ENCODE measurements at places on chromosomes 3 and 15.

DNA sequence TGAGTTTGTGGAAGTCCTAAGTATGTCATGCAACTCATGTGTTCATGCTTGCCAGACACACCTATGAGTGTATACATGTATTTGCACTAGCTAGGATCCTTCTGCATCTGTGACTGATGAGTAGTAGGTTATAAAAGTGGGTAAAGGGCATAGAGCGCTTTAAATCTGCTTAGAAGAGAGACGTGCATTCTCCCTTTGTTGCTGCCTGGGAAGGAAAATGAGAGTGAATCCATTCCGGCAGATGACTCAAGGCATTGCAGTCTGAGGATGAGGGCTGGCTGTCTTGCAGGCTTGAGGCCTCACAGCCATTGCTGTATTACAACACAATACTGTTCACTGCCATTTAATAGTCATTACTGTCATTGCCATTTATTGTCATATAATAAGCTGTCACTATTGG is 120.8 kb upstream of the UMPS start:
- no peak for DNase-seq

DNA sequence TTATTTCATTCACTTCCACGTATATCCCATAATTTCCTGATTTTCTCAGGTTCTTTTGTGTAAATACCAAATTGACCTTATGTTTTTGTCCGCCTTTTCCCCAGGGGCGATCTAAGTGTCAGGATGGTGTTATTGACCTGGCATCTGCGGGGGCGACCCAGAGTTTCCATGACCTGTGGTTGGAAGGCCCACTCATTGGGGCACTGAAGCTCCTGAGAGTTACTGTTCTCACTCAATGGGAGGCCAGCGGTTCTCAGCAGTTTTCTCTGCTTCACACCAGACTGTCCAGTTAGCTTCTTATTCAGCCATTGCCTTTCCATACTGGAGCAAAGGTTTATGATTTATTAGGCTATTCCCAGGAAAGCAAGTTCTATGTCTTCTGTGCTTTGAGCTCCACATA is 53.3 kb downstream of the B3GALNT1 start:
- no peak for DNase-seq

GRCh38 chr3:17894434-17895060 is 152.1 kb upstream of the TBC1D5 start:
- DNase-seq, result no peak

DNA sequence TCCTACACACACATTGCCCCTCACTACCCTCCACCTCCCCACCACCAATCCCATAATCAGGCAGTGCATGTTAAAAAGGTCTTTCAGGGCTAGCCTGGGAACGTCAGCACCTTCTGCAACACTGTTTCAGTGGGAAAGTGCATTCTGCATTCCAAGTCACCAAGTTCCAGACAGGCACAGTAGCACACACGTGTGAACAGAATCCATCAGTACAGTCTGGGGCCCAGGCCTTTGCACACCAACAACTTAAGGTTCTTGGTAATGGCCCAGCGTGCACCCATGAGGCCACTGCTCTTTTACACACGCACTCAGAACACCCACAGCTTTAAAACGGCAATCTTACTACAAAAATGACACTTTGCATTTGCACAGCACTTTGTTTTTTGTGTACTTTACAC is 1.2 kb downstream of the ANXA2 start:
- DNase-seq, result no peak

GRCh38 chr3:36959821-36960220 is 15.0 kb upstream of the TRANK1 start:
- DNase-seq, result no peak

- DNase-seq, result no peak
Observed at GRCh38 chr3:39587113-39587512, 119.6 kb downstream of the MOBP start.

DNA sequence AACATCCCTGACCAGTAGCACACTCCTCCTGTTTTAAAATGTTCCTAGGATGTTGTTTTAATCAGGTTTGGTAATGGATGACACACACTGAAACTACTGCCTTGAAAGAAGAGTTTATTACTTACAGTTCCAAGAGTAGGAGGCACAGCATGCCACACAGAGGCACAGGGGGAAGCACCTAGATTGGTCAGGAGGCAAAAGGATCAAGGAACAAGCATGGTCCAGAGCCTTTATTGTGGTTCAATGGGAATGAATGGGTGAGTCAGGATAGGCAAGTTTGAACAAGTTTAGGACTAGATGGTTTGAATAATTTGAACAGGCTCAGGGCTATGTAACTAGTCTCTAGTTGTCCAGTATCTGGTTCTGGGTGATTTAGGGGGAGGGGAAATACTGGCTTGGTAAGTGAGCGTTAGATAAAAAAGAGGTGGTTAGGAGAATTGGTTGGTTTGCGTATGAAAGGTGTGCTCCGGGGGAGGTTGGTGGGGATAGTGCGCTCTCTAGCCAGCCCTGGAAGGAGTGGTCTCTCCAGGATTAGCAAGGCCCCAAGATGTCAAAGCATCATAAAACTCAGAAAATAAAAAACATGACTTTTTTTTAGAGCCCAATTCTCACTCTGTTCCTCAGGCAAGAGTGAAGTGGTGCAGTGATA is 35.1 kb downstream of the TMOD3 start:
- no peak for DNase-seq

GRCh38 chr3:17605032-17605431 is 137.4 kb downstream of the TBC1D5 start:
- DNase-seq, result no peak

DNA sequence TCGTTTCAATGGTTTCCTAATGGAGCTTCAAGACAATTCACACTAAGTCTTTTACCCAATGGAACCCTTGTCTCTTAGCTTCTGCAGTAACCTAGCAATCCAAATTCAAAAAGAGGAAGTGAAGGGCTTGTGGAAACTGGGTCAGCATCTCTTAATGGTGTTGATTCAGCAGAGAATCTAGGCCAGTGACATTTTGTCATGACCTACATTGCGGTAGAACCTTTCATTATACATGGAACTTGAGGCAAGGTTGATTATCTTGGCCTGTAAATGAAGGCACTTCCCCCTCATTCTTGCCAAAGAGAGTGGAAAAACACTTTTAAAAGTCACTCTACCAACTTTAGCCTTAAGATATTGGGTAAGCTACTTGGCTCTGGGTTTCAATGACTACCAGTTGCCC is 42.8 kb downstream of the C2CD4B start:
- DNase-seq, result no peak

GRCh38 chr15:45087513-45087912 is 26.5 kb downstream of the DUOX2 start:
- DNase-seq, result no peak

DNA sequence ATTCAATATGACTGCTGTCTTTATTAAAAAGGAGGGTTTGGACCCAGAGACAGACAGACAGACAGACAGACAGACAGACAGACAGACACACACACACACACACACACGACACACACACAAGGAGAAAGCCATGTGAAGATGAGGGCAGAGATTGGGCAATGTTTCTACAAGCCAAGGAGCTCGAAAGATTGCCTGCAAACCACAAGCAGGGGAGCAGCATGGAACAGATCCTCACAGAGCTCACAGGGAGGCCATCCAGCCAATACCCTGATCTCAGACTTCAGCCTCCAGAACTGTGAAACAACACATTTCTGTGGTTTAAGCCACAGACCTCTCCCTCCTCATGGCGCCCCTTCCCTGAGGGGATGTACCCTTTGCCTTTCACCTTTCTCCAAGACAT is 35.8 kb upstream of the ABHD2 start:
- no peak for DNase-seq

GRCh38 chr3:13062647-13063046 is 10.6 kb downstream of the IQSEC1 start:
- DNase-seq, result no peak

- no peak for DNase-seq
Observed at GRCh38 chr3:48402281-48402732, 27.6 kb downstream of the PLXNB1 start.

DNA sequence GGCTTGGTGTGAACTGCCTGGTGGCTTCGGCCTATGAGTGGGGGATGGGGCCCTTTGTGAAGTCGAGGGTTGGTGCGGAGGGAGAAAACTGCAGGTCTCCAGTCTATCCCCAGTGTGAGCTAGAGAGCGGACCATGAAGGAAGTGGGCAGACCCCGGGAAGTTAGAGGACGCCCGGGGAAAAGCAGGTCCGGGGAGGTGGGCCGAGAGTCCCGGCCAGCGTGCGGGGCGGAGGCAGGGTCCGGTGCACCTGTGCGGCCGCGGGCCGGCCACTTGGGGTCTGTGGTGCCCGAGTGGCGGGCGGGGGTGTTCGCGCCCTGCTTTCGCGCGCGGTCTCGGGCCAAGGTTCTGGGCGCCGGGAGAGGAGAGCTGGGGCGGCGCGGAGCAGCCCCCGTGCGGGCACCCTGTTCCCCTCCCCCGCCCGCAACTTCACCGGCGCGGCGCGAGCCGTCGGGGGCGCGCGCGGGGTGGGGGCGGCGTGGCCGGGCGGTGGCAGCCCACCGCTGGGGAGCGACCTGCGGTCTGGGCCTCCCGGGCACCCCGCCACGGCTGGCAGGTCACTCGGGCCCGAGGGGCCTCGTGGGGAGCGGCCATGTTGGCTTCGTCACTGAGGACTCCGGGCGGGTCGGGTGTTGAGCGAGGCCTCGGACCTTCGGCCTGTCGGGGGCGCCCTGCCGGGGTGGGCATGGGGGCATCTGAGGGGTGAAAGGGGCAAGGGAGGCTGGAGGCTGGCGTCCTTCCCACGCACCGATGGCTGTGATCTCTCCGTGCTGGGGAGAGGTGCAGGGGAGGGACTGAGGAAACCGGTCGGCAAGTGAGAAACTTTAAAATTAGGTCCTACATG is 4.8 kb downstream of the UBE2E1 start:
- DNase-seq, result no peak

- DNase-seq, result no peak
Observed at GRCh38 chr3:9111417-9111816, 138.0 kb downstream of the SRGAP3 start.

GRCh38 chr3:119294696-119295671 is 801 bp downstream of the ARHGAP31 start:
- peak; percentile 30 for DNase-seq

DNA sequence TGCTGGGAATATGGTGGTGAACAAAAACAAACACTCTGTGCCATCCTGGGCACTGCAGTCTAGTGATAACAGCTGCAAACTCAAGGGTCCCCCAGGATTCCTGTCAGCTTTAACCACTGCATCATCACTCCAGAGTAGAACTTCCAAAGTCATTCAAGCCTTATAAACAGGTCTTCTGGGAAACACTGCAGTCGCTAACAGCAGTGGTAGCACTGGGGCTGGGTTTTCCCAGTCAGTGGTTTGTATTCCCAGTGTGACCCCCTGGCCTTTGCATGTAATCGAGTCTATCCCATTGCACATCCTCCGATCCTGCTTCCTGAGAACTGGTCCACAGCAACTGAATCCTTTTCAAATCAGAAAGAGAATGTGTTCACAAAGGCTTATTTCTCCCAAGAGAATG is 623.5 kb downstream of the EDEM1 start:
- no peak for DNase-seq

DNA sequence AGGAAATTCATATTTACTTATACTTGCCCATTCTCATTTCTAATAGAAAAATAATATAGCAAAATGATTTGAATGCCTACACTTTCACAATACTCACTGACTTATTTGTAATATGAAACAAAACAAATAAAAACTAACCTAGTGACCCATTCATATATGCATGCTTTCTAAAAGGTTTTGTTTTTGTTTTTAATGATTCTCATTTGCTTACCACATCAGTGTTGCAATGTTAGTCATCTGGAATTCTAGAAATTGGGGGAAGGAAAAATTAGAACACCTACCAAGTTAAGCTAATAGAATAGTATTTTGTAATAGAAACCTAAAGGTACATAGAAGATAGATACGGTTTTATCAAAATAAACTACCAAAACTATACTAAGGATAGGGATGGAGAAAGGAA is 214.1 kb upstream of the CNTN6 start:
- DNase-seq, result no peak

GRCh38 chr3:107739227-107739626 is 216.5 kb downstream of the BBX start:
- no peak for DNase-seq
